ENCODE measurements at places on chromosomes 12 and 14.

GRCh38 chr14:61647704-61648103 is 47.6 kb upstream of the HIF1A start:
- DNase-seq = no peak

- DNase-seq = no peak
Observed at GRCh38 chr14:104777808-104778249, 17.7 kb downstream of the AKT1 start.

GRCh38 chr12:64407342-64408223 is 3.4 kb downstream of the XPOT start:
- no peak for DNase-seq

DNA sequence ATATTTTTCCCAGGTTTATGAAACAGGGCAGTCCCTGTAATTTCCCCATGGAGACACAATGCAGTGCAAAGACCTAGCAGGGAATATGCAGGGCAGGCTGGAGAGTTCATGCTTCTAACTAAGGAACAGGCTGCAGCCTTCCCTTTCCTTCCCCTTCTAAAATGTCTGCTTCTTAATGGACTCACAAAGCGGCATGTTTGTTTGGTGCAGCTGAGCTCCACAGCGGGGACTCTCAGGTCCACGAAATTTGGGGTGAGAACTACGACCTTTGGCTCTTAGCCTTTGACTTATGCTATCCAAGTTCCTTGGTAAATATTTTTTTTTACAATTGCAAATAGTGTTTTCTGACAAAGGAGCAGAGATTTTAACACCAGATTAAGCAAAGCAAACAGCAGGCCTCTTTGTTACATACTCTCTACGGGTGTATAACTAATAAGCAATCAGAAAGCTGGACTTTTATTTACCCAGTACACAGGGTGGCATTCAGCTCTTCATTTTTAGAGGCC is 323.6 kb downstream of the ZFP36L1 start:
- DNase-seq = no peak

DNA sequence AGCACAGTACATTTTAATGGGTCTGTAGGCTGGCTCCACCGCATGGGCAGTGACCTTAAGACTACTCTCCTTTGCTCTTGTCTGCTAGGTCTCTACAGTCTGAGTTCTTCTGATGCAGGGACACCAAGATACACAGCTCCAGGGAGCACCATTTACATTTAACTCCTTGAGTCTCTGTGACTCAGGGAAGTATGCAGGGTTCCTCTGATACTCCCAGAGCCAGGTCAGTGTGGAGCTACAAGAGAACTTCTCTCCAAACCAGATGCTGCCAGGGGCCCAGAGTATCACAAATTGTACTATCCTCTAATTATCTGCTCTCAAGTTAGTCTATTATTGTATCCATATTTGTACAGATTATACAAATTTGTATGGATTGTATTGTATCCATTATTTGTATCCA is 15.2 kb downstream of the ZFP36L1 start:
- no peak for DNase-seq

- no peak for DNase-seq
Observed at GRCh38 chr12:3339221-3339620, 151.8 kb upstream of the PRMT8 start.

GRCh38 chr14:70473825-70474224 is 21.9 kb downstream of the ADAM21 start:
- no peak for DNase-seq

GRCh38 chr12:51814311-51815088 is 34.0 kb downstream of the FIGNL2 start:
- DNase-seq = peak; percentile 19

DNA sequence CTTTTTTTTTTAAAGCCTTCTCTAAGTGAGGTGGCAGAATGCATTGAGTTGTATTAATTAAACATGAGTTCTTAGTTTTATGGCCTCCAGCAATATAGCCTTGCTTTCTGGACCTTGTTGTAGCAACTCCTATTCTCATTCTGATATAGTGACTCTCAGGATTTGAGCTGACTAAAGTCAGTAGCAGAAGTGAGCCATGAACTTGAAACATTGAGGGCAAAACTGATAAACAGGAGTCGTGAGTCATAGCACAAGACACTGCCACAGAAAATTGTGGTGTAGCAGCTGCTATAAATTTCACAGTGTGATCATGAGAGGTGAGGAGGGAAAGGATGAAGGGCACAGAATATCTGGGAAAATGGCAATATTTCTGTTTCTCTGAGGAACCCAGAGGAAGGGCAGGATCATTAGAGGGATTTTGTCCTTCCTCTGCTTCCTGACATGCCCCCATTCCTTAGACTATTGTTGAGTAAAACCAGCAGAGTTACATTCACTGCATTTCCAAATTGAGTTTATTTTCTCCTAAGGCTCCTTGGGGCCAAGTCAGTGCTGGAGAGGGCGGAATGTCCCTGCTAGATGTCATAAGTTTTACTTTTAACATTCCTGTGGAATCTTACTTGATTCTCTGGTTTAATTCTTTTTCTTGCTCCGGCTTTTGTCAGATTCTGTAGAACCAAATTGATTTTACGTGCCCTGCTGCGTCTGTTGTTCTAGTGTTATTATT is 7.5 kb downstream of the KLRG1 start:
- DNase-seq = no peak

DNA sequence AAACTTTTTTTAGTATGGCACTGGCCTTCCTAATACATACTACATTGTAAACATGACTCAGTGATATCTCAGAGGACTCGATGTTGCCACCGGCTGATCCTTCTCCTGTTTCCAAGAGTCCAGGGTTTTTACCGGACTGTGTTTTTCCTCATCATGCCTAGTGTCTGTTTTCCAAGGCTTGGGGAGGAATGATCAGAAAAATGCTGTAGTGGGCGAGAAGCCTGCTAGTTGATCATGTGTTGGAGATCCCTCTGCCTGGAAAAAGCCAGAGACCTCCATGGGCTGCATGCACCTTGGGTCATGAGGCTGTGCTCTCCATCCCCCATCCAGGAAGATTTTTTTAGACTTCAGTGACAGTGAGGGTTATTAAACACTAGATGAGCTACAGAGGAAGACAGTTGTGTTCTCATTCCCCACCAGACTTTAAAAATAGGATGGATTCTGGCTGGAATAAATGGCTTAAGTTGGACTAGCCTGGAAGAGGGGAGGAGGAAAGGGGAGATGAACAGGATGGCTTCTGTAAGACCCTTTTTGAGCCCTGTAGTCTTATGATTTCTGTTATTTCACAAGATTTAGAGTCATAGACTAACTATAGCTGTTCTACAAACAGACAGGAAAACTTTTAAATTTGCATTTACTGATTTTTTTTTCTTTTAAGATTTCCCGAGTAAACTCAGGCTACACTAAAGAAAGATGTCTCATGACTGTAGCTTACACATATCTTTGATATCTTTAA is 145.7 kb downstream of the SAMD4A start:
- no peak for DNase-seq

GRCh38 chr14:88454886-88455285 is 69.4 kb downstream of the SPATA7 start:
- no peak for DNase-seq

- DNase-seq = peak; percentile 72
Observed at GRCh38 chr14:34873589-34874385, 1.4 kb downstream of the BAZ1A start.

DNA sequence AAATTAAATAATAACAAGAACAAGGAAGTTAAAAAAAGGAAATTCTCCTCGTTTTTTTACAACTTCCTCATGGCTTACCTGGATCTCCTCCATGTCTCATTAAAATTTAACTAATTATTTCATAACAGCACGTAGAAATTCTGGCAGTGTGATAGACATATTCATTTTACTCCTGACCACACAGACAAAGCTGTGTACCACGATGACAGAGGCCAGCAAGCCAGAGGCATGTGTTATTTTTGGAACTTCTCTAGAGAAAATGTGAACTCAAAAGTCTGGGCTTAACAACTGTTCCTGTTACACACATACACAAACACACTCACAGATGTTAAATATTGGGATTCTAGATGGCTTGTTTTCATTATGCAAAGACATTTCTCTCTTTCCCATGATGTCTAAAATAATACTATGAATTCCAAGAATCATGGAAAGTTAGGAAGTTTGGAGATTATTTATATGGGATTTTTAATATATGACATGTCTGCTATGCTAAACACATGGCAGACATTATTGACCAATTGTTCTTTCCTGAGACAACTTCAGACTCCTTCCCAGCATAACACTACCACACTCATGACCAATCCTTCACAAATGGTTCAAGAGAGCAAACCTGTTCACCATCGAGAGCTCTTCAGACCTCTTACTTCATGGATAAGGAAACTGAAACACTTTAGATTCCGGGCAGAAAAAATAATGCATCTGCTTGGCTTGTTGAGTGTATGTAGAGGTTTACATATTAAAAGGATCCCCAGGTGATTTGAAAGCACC is 158.7 kb downstream of the DACT1 start:
- DNase-seq = no peak

DNA sequence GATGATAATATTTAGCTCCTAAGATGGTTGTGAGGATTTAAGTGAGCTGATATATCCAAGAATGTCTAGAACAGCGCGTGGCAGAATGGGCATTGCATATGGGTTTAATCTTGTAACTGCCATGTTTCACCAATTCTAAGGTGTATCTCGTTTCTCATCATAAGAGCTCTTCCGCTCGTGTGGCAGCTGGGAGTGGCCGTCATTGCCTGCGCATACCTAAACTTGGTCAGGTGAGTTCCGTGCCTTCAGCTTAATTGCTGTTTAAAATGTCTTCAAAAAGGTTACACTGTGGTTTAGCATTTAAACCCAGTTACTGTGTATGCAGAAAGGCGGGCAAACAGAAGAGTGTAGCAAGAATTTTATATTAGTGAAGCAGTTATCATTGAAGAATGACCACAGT is 4.5 kb upstream of the AQP2 start:
- no peak for DNase-seq

DNA sequence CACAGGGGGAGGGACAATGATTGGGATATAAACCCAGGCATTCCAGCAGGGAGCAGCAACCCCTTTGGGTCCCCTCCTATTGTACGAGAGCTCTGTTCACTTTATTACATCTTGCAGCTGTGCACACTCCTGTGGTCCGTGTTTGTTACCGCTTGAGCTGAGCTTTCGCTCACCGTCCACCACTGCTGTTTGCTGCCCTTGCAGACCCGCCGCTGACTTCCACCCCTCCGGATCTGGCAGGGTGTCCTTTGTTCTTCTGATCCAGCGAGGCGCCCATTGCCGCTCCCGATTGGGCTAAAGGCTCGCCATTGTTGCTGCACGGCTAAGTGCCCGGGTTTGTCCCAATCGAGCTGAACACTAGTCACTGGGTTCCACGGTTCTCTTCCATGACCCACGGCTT is 64.1 kb downstream of the E2F7 start:
- peak; percentile 45 for DNase-seq

- DNase-seq = no peak
Observed at GRCh38 chr12:85275374-85275773, 4.6 kb upstream of the ALX1 start.

DNA sequence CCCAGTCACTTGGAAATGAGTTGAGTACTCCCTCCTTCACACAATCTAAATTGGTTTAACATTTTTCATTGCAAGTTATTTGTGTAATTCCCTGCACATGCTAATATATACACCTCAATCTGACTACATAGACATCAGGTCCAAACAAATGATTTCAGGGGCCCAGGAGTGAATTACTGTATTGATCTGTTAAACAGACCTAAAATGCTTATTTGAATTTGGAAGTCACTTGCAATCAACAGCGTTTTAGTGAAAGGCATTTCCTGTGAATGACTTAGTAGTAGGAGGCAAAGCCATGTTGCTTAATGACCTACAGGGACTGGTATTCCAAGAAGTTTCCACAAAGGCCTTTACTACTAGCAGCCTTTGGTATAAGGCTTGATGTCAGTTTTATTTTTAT is 22.6 kb upstream of the SLC15A5 start:
- no peak for DNase-seq

GRCh38 chr12:71170456-71170855 is 12.7 kb upstream of the TSPAN8 start:
- DNase-seq = no peak

DNA sequence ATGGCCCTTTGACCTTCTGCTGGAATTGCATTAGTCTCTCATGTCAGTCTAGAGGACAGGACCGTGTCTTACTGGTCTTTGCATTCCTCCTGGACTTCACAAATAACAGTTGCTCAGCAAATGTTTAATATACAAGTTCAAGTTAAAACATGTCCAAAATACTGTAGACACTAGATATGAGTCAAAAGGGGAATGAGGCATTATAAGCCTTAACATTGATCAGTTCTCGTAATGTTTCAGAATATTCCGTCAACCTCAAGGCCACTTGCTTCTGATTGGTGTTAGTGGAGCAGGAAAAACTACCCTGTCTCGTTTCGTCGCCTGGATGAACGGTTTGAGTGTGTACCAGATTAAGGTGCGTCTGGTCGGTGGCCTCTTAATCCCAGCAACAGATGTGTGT is 59.9 kb downstream of the HSP90AA1 start:
- DNase-seq = no peak

GRCh38 chr12:10612984-10613348 is 443 bp downstream of the MAGOHB start:
- no peak for DNase-seq

DNA sequence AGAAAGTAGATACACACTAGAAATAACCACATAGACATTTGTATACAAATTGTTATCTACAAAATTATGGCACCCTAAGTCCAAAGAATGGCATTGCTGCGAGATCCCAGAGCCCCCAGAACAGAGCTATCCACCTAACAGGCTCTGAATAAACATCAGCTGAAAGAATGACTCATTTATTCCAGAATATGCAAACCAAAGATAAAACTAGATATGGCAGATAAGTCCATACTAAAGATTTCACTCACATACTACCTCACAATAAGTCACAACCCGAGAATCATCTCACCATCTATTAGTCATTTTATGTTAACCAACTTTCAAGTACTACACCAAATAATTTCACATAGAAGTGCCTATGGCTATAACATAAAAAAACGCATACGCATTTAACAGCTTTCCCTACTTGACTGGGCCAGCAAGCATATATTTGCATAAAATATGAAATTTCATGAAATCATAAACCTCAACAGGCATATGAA is 5.6 kb downstream of the CNIH1 start:
- DNase-seq = no peak

DNA sequence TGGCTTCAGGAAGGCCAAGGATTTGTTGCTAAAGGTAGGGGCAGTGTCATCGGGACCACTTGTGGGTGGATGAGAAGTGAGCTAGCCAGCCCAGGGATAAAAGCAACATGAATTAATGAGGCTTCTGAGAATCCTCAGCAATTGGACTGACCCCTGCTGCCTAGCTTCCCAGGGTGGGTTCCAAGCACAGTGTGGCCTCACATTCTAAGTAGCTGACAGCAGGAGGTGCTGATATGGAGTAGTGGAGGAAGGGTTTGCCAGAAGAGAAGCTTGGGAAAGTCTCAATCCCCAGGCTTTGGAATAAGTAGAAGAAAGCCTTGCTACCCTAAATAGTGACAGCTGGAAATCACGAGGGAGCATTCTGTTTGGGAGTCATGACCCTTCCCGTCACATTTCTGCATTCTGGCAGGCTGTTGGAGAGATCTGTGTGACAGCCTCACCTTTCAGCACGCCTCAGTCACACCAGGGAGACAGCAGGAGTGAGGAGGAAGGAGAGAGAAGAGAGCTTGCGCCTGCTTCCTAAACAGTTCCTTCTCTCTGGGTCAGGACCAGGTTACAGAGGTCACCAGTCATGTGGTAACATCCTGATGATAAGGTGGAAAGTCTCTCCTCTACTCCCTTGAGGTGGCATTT is 31.2 kb downstream of the DACT1 start:
- no peak for DNase-seq

GRCh38 chr12:56634242-56634836 is 4.2 kb upstream of the BAZ2A start:
- peak; percentile 16 for DNase-seq

GRCh38 chr14:105139831-105140239 is 28.7 kb downstream of the JAG2 start:
- no peak for DNase-seq

GRCh38 chr12:45284096-45284901 is 68.4 kb downstream of the ANO6 start:
- peak; percentile 84 for DNase-seq
